Bronchial epithelial cell (primary cell): ENCODE measurements at places on chromosomes 3 and 15.

DNA sequence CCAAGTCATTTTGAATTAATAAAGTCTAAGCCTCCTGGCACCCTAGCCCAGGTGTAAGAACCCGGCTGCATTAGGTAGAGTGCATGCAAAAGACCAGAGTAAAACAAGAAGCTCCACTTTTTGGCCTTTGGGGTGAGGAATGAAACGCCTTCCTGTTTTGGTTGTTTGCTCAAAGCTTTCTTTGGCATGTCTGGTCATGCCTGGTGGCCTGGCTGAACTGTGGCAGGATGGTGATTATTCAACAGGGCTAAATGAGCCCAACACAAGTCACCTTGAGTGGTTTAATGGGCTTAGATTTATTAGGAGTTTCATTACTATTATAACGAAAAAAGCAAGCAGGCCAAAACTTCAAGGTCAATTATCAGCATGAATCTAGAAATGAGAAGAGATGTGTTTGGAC, 40.9 kb upstream of the LDHAL6B start:
- DNase-seq, result peak; percentile 95

- DNase-seq, result no peak
Measured at GRCh38 chr3:136166507-136166906, 29.6 kb downstream of the MSL2 start.

DNA sequence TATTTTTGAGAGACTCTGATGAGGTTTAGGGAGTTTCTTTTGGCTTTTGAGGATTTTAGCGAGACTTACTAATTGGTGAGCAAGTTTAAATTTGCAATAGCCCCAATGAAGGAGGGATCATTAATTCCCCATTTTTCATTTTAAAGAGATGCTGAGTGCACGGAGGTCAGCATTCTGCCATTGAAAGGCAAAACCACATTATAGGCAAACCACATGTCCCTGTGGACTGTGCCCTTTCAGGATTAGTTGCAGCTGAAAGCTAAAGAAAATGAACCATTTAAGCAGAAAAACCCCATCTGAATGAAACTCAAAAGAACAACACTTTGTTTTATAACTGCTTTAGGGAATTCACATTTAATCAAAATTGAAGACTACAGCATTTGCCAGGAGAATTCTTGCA, 246.5 kb downstream of the PDZRN3 start:
- DNase-seq, result no peak

DNA sequence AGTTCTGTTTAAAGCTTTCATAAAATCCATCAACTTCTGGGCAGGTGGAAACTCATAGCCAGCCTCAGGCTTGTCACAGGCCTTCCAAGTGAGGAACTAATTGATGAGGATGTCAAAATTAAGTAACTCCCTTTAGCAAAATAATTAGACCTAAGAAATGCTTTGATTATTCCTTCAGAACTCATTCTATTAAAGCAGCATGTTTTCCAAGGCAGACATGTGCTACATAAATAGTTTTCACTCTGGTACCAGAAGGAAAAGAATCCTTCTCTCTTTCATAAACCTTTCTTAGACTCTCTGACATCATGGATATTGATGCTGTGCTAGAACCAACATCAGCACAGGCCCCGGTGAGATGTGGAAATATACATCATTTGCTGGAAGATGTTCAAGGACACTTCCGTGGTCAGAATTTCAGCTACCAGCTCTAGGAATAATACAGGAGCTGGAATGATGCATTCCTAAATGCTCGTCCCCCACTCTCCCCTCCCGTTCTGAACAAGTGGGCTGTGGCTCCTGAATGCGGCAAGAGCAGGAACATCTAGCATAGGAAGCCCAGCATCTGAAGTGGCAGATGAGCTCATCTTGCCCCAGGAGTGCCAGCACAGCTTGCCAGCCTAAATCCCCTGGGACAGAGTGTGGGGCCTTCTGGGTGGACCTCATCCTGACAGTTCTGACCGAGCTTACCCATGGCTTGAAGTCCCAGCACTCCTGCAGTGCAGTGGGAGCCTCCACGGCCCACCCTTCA, 82.4 kb downstream of the WWTR1 start:
- peak; percentile 58 for DNase-seq

- DNase-seq, result no peak
Measured at GRCh38 chr3:99256788-99257187, 355.3 kb upstream of the DCBLD2 start.

- DNase-seq, result peak; percentile 84
Measured at GRCh38 chr15:90343302-90343790, 8.7 kb upstream of the ZNF774 start.

DNA sequence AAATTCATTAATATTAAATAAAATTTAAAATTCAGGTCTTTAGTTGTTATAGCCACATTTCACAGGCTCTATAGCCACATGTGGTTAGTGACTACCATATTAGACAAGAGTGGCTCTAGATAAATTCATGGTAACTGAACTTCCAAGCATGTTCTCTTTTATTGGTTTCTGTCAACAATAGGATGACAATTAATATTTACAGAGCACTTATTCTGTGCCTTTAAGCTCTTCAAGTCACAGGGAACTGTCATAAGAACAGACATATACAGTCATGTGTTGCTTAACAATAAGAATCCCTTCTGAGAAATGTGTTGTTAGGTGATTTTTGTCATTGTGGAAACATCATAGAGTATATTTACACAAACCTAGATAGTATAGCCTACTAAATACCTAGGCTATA, 38.8 kb upstream of the SLC25A36 start:
- no peak for DNase-seq

DNA sequence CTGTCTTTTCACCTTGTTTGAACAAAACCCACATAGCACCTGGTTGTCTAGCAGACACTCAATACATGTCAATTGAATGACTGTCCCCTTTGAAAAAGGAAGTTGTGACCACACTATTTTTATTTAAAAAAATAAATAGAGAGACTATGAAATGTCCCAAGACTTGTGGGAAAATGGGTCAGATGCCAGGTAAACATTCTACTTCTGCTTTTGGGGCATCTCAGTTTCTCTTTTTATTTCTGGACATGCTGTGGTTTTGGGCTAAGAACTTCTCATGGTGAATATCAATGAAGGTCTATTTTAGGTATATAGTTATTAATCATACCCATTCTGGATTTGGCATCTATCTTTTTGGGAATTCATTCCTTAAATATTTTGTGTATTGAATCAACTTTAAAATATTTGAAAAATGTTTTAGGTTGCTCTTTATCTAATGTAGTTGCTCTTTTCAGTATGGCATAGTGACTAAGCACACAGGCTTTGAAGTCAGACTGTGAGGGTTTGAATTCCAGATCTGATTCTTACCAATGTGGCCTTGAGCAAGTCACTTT, 4.4 kb downstream of the TMEM45A start:
- peak; percentile 42 for DNase-seq

DNA sequence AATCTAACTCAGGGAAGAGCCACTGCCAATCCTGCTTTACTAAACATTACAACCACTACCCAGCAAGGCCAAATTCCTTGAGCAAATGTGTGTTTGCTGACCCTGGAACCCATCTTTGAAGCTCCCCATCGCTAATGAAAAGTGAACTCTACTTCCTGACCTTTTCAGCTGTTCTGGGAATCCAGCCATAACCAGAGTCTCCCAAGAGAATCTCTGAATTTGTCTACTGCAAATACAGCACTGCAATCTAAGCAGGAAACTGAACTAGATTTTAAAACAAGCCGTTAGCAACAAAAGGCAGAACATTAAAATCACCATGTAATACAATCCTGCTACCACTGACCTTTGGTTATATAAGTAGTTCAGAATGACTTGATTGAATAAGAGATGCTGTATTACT, 309.2 kb downstream of the MAGI1 start:
- no peak for DNase-seq

DNA sequence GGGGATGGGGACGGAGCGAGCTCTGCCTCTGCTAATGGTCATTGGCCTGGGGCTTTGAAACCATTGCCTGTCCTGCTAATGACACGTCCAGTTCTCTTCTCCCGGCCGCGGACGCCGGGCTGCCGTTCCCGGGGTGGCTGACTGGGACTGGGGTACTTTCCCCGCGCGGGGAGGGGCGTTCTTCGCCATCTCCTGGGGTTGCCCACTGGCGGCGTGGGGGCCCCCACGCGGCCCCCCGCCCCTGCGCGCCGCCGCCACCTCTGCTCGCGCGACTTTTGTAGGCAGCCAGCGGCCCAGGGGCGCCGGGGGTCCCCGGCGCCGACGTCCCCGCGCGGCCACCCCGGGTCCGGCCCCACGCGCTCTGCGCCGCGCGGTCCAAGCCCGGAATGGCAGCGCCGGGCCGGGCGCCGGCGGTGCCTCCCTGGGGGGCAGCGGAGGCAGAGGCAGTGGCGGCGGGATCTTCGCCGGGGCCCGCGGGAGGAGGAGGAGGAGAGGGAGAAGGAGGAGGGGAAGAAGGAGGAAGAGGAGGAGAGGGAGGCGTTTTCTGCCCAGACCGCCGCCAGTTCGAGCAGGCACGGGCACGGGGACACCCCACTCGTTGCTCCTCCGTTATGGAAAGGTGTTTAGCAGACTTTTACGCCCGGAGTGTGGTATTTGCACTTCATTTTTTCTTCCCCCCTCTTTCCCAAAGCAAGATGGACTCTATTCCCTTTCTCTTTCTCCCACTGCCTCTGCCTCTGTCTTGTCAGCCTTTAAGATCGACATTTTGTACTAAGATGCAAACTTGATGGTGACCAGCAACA, 2.3 kb downstream of the BBX start:
- DNase-seq, result peak; percentile 28

GRCh38 chr3:123201223-123201556, 553 bp upstream of the SEC22A start:
- no peak for DNase-seq
